ACHN (cell line): ENCODE measurements at places on chromosomes 3 and 15.

DNA sequence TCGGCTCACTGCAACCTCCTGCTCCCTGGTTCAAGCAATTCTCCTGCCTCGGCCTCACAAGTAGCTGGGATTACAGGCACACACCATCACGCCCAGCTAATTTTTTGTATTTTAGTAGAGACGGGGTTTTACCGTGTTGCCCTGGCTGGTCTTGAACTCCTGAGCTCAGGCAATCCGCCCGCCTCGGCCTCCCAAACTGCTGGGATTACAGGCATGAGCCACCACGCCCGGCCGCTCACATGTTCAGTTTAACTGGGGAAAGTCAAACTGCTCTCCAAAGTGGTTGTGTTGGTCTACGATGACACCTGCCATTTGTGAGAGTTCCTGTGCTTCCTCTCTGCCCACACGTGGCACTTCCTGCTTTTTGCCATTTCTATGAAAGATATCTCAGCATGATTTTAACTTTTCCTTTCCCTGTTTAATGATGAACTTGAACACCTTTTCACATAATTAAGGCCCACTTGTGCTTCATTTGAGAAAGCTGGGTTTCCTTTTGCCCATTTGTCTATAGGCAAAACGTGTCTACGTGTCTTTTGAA, 877 bp upstream of the GP5 start:
- no peak for DNase-seq

DNA sequence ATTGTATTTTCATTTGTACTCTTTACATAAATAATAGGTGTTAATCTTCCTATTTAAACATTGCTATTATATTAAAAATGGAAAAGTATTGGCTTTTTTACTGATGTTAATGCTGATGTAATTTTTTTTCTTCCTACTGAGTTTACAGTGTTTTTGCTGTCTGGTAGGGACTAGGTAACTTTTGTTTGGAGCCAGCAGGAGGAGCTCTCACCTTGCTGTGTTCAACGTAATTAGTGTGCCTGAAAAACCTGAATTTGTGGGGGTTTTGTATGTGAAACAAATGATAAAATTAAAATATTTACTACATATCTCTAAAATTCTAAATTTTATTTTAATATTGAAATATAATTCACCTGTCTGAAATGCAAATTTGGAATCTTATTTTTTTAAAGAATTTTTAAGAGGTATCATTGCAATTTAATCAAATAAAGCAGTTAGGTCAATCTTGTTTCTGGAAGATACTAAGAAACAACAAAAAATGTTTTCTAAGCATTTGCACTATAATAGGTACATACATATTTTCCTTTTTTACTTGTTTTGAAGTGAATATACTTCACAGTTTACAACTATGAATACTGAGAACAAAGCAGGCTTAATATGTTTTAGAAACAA, 48.8 kb downstream of the EPHA6 start:
- DNase-seq = peak; percentile 62

- no peak for DNase-seq
Observed at GRCh38 chr3:43872901-43873300, 182.2 kb downstream of the ABHD5 start.

GRCh38 chr3:192449036-192449435, 278.3 kb downstream of the FGF12 start:
- DNase-seq = peak; percentile 4

GRCh38 chr3:87206070-87206469, 21.0 kb upstream of the CHMP2B start:
- no peak for DNase-seq

DNA sequence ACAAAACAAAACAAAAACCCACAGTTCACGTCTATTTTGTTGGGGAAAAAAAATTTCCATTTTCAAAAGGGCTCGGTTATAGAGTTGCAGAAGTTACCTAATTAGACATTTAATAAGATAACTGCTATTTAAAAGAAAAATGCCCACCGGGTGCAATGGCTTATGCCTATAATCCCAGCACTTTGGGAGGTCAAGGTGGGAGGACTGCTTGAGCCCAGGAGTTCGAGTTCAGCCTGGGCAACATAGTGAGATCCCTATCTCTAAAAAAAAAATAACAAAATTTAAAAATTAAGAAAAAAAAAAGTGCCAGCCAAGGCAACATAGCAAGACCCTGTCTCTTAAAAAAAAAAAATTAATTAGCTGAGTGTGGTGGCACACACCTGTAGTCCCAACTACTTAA, 19.2 kb downstream of the SEC11A start:
- no peak for DNase-seq
